ENCODE measurements at places on chromosomes 16 and 17. TPM values are rescaled to one million over a fixed set of nuclear protein-coding genes. Genes with fewer than 3 reads are reported as not detected.

DNA sequence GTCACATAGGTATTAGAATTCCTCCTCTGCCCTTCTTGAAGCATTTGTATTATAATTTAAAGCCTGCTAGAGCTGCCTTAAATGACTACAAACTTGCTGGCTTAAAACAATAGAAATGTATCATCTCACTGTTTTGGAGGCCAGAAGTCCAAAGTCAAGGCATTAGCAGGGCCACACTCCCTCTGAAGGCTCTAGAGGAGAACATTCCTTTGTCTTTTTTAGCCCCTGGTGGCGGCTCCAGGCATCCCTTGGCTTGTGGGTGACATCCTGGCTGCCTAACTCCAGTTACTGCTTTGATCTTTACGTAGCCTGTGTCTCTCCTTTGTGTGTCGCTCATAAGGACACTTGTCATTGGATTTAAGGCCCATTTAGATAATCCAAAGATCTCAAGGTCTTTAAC is 186.6 kb upstream of the SALL1 start:
- DNase-seq: no peak

DNA sequence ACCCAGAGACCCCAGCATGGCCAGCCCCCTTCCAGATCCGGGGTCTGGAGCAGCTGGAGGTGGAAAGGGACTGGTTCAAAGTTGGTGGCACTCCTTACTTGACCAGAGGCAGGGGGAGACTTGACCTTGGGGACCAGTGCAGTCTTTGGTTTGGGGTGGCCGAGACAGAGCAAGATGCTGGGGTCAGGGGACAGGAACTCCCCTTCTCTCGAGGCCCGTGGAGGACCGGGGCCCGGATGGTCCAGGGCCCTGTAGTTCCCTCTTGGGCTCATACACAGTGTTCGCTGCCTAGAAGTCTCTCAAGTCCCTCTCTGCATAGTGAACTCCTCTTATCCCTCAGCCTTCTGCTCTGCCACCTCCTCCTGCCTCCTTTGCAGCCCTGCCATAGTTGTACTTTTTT is 601 bp upstream of the PRSS33 start:
- no peak for DNase-seq

DNA sequence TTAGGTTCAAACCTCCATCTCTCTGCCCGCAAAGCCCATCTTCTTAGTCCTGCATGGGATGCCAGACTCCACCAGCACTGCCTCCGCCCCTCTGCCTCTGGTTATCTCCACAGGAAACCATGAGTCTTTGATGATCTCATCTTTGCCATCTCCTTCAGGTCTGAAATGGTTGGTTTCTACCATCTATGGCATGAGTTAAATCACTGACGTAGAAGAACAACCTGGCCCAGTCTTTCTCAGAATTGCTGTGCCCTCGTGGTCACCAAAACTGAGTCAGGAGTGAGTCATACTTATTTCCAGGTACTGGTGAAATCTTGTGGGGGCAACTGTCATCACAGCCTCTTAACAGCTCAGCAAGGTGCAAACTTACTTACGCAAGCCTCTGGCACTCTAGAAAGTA is 468.7 kb upstream of the C16orf82 start:
- no peak for DNase-seq

DNA sequence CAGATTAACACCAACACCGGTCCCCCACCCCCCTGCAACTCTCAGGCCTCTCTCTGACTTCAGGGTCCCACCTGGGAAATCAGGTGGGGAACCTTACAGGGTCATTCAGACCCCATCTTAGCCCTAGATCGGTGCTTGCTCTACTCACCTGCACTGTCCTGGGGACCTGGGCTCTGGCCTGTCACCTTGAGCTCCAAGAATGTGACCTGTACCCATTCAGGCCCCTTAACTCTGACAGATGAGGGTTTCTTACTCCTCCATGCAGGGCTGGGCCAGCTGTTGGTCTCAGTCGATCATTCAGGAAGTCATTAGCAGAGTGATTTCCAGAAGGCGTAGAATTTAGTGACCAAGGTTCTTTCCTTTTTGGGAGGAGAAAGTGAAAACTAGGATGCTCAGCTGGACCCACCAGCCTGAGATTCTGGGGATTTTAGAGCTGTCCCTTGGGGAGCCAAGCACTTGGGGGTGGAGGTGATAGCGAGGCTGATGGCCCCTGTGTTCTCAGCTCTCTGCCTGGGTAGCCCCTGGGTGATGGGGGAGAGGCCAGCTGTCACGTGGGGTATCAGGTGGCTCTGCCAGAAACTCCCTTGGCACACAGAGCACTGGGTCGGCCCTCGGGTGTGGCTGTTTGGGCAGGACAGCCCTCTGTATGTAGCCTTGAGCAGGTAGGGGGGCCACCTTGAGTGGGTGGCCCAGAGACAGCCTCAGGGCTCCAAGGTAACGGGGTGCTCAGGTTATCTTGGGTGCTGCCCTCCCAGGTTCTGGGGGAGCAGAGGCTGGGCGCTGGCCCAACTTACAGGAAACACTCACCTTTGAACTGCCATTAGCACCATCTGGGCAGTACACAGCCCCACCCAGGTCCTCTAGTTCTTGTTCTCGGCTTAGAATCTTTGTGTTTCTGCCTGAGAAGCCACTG is 724 bp downstream of the MVP start:
- DNase-seq: no peak

DNA sequence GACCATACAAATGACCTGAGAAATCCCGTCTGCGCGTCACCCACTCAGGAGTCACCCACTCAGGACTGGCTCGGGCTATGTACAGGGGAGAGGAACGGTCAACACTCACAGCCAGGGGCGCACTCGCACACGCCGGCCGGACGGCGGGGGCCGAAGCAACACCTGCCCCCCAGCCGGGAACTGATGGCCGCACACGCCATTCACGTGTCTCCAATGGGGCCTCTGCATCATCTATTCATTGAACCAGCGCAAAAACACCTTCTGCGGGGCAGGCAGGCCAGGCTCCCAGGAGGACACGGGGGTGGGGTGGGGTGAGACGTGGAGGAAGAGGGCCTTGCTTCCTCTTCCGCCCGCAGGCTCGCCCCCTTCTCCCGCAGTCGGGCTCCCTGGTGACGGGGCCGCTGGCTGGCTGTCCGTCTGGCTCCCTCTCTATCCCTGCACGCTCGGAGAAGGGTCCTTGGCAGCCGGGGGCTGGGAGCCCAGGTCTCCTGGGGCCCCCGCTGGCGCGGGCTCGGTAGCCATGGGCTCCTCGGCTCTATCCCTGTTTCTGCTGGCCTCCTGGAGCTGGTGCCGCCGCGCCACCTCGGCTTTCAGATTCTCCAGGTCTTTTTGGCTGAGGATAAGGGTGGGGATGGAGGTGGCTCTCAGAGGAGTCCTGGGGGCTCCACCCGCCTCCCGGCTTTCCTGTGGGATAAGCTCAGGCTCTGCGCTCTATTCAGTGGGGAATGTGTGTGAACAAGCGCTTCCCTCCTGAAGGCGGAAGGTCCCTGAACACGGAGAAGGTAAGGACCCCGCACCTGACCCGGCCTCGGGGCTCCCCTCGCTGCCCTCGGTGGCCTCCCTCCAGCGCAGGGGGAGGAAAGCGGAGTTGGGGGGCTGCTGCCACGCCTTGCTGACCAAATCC is 21.1 kb downstream of the CLUH start:
- DNase-seq: no peak

DNA sequence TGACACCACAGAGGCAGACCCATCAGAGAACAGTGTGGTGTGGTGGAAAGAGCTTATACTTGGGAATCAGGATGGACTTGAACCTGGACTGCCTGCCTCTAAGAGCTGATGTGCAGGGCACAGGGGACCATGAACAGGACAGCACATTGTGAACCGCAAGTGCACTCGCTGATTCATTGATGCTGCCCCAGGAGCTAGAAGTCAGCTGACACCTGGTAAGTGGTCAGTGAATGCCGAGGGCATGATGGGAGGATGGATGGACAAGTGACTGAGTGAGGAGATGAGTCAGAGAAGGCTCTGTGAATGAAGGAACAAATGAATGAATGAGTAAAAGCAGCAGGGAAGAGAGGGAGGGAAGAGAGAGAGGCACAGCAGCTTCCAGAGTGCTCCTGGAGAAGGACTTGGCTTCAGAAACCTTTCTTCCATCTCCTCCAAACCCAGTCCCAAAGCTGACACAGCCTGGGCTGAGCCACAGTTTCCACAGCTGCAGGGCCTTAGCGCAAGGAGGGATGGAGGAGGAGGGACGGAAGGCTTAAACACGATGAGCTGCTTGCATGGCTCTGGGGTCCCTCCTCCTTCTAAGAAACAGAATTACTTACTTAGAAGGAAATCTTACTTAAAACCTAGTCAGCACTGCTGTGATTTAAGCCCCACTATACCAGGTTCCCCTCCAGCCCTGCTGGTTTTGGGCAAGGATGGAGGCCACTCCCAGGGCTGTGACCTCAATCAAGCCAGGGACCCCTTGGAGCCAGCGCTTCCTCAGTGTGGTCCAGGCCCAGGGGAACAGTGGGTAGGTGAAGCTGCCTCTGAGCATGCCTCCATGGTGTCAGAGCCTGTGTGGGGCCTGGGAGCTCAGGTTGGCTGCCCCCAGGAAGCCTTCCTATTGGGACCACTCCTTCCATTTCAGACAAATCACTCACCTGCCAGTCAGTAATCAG is 184.6 kb downstream of the TMEM132E start:
- DNase-seq: no peak

- no peak for DNase-seq
These were observed 18.2 kb downstream of the CMTM4 start for GRCh38 chr16:66678337-66678736.

DNA sequence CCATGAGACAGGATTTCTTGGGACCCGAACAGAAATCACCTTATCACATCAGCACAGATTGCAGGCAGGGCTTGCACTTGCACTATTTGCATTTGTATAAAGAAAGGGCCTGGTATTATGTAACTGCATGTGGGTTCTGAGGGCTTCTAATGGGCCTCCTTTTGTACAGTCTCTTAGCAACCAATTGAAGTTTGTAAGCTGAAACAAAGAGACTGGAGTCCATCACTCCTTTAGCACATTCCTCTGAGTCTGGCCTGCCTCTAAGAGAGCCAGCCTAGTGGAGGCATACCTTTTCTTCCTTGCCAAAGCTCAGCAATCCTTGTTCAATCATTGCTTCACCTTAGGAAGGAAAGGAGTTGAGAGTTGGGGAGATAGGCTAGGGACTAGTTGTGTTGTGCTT is 387.1 kb downstream of the XYLT1 start:
- DNase-seq: no peak

DNA sequence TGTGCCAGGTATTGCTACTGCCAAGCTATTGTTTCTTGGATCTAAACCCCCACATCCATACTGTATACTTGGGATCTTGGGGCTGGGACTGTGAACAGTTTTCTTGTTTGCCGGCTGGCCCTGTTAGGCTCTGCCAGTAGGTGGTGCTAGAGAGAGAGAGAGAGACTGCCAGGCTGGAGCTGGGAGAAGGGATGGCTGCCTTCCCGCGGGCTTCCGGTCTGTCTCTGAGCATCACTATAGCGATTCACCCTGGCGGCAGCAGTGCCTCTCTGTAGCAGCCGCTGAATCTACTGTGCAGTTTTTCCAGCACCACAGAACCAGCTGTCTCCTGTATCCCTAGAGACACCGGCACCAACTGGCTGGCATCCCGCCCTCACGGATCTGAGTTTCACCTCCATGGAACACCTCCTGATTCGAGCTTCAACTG is 201.2 kb downstream of the UTP18 start:
- DNase-seq: peak; percentile 30

DNA sequence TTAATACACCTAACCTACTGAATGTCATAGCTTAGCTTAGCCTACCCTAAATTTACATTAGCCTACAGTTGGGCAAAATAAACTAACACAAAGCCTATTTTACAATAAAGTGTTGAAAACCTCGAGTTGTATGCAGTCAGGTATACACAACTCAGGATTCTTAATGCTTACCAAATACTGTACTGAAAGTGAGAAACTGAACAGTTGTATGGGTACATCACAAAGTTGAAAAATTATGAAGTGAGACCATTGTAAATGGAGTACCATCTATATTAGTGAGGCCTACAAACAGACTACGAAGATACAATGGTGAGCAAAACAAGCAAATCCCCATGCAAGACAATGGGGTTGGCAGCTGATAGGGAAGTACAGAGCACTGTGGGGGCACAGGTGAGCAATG is 79.7 kb downstream of the VAT1L start:
- no peak for DNase-seq

Gene CES5A
- polyA plus RNA-seq: 0.11 TPM

Gene HSD3B7
- polyA plus RNA-seq: 10.9 TPM

Gene CEP95
- 78.0 TPM for polyA plus RNA-seq

Gene OR4D1
- polyA plus RNA-seq: 0.03 TPM

Gene PTX4
- polyA plus RNA-seq: not detected

All from renal pelvis (tissue), 12 donors.